ENCODE measurements at places on chromosomes 2 and 18.

DNA sequence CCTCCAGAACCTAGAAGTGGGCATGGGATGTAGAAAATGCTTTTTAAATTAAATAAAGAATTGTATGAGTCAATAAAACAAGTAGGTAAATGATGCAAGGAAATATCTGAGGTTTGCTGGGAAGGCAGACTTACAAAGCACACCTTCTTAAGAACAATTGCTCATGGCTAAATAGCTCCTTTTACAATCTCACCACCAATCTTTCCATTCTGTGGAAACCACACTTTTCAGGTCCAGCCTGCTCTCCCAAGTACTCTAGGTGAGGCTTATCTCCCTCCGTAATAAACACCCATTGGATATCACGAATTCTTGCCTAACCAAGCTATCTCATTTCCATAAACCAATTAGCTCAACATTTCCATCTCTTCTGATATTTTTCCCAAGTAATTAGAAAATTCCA is 91.5 kb upstream of the SLC8A1 start:
- no peak for DNase-seq

DNA sequence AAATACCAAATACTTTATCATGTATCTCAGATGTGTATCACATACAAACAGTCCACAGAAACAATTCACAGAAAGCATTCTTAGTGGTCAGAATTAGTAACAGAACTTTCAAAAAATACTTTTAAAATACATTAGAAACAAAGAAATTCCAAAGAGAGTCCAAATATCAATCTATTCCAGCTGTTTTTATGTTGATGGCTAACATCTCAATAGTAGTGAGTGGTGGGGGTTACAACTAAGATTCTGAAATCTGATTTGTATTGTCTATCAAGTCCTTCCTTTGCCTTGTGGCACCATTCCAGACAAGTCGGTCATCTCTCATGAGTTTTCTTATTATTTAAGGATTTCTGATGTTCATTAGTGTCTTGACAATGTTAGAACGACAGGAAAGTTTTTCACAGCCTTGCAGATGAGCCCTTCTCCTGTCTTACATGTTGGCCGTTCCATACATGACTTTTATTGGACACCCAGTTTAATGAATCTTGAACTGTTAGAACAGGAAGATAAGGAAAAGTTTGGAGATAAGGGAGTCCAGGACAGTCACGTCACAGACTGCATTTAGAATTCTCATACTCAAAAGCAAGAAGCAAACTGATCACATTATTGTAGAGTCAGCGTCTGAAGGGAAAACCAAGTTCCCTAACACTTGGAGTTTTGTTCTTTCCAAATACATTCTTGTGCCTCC is 410.3 kb downstream of the PID1 start:
- no peak for DNase-seq

- DNase-seq = no peak
Observed at GRCh38 chr2:96942907-96943632, 43.3 kb downstream of the FAM178B start.

GRCh38 chr2:104577143-104577542 is 276.8 kb upstream of the POU3F3 start:
- no peak for DNase-seq

Data from NCI-H1092 treated with DMSO at 0.1 percent for 48 hours (cell line).